ENCODE measurements at places on chromosomes 5 and 9.

- DNase-seq, result no peak
Measured at GRCh38 chr5:25544652-25545249, 900.0 kb upstream of the CDH10 start.

DNA sequence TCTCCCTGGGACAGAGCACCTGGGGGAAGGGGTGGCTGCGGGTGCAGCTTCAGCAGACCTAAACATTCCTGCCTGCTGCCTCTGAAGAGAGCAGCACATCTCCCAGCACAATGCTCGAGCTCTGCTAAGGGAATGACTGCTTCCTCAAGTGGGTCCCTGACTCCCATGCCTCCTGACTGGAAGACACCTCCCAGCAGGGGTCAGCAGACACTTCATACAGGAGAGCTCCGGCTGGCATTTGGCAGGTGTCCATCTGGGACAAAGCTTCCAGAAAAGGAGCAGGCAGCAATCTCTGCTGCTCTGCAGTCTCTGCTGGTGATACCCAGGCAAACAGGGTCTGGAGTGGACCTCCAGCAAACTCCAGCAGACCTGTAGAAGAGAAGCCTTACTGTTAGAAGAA, 77.2 kb downstream of the SLCO6A1 start:
- DNase-seq, result no peak

- DNase-seq, result no peak
Measured at GRCh38 chr5:171162596-171162995, 146.5 kb upstream of the TLX3 start.

DNA sequence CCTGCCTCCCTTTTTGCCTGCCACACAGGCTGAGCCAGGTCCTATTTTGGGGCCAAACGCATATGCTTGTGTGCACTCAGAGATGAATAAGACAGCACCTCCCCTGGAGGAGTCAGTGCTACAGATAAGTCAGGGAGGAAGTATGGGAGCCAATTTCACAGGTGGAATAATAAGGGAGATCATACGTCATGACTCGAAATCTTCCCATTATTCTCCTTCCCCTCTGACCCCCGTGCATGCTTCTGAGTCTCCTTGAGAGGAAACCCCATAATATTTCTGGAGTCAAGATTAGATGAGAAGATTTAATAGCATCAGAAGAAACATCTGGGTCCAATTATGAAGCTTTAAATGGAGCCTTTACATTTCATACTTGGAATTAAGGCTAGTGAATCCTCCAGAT, 15.1 kb upstream of the ZCCHC7 start:
- DNase-seq, result no peak

- DNase-seq, result no peak
Measured at GRCh38 chr5:124227914-124228313, 518.5 kb downstream of the ZNF608 start.
